ENCODE measurements at places on chromosomes 6 and 20.

DNA sequence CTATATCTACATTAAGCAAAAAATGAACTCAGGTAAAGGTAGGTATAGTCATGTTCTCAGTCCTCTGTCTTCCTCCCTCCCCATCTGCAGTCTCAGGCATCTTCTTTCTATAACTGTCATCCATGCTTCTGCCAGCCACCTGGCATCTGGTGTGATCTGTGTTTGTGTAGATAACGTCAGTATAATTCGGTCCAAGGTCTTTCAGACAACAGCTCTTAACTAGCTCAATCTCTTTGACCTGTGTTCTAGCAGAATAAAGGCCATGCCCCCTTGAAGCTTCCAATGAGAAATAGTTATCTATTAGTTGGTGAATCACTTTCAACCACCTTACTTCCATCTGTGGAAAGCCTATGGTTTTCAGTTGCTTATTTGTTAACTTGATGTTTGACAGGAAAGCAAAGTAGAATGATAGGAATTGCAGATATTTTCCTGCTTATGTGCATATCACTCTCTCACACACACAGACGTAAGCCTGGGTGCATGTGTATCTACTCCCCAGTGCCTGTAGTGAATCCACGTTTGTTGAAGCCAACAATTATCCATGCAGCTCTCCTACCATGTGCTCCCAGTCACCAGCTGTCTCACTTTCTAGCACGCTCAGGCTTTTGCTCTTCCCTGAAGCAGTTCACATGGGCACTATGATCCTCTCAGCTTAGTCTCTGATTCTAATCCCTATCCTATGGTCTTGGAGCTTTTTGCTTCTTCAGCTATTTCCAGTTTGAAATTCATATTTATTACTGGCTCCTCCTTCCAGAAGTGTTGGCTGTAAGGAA, 433.7 kb upstream of the MANEA start:
- no peak for DNase-seq

DNA sequence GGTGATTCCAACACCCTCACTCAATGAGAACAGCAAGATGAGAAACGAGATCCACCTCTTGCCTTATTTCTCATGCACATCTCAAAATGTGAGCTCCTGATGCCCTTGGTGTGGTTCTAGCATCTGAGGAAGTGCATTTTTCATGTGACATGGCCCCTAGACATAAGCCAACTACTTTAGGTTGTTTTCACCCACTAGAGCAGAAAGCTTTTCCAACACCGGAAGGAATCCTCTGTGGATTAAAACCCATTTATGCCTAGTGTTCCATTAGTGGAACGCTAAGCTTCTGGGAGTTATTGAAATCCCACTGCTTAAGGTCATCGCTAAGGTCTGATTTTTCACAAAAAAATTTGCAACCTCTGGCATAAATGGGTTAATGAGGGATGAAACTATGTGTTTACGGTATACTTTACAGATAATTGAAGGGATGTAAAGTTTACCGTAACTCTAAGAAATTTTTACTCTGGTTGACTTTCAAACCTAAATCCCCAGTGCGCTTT, 24.0 kb downstream of the CYP24A1 start:
- no peak for DNase-seq

GRCh38 chr20:34709831-34710567, 5.9 kb downstream of the TP53INP2 start:
- DNase-seq, result peak; percentile 86

DNA sequence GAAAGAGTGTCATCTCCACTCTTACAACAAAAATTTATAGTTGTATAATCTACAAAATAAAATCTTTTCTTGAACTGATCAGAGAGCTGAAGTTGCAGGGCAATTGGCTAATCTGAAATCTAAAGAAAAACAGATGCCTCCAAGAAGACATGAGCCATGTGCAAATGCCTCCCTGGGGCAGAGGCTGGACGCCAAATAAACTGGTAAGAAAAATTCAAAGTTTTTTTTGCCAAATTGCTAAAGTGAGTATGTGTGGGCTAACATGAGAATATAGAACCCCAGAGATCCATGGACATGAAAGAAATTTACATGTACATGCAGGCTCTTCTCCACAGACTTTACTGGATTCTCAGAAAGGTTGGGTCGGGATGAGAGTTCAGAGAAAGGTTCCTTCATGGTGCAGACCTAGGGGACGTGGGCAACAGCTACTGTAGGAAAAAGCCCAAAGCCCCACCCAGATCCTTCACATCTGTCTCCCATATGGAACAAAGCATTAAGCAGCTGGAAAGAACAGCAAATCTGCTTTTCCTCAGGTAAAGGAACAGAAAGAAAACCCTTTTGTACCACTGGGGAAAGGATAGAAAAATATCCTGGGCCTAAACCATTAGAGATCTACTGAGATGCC, 90.5 kb upstream of the SIRPG start:
- DNase-seq, result no peak

DNA sequence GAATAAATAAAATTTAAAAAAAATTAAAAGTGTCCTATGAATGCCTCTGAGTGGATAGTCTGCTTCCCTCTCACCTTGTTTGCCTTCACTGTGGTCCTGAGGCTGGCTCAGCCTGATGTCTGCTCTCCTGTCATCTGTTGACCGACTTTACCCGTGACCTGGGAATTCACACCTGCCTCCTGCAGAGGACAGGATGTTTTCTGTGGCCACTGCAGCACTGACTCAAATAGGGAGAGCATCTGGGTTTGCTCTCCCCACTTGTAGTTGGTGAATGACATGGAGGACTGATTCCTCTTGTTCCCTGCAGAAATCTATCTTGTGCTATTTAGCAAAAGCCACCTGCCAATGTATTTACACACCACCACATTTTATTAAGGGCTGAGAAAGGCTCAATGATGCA, 52.4 kb upstream of the ERVFRD-1 start:
- DNase-seq, result no peak

DNA sequence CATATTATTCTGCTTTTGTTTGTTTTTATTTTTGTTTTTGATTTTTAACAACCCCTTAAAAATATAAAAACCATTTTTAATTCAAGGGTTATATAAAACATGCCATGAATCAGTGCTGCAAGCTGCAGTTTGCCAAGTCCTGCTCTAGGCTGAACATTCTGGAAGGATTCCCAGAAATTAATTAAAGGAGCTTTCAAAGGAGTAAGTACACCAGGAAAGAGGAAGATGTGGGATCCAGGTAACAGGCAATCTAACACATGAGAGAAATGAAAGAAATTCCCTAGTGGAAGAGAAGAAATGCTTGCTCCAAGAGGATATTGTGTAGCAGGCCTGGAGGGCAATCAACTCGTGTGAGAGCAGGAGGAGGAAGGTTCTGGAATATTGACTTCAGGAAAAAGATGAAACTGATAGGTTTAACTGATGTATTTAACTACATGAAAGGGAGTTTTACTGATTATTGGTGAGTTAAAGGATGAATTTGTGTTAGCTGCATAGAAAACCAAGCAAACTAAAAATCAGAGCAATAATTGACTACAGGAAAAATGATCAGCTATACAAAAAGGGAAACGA, 146.0 kb upstream of the PHACTR1 start:
- no peak for DNase-seq

- DNase-seq, result no peak
Measured at GRCh38 chr6:22751223-22751622, 181.9 kb downstream of the HDGFL1 start.

- no peak for DNase-seq
Measured at GRCh38 chr20:18914796-18915195, 101.2 kb downstream of the SCP2D1 start.

GRCh38 chr6:1110164-1110563, 201.7 kb upstream of the FOXQ1 start:
- no peak for DNase-seq

- DNase-seq, result no peak
Measured at GRCh38 chr20:17928211-17928611, 40.4 kb downstream of the SNX5 start.
